CD4-positive, CD25-positive, alpha-beta regulatory T cell (primary cell): ENCODE measurements at places on chromosomes 12 and 14.
A peak's percentile ranks its signal among the peaks of the same experiment; 100 is the strongest.

DNA sequence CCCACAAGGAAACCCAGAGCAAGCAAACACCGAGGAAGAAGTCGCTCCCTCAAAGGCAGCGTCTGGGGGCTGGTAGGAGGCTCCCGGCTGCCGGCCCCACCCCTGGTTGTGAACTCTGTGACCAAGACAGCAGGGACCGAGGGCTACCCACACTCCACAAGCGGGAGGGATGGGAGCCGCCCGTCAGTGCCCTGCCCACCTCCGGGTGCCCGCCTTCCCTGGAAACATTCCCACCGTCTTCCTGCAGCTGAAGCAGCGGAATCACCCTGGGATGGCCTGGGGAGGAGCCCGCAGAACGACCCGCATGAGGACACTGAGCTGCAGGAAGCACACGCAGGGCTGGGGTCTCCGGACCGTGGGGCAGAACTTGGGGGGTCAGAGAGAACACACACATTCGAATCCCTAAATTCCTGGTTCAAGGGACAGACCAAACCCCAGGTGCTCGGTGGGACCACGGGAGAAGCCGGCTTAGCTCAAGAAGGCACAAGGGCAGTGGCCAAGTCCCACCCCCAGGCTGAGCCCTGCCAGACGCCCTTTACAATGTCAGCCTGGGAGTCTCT lies 33.5 kb upstream of the C14orf180 start:
- H3K27me3 ChIP-seq: peaks cover 5% of the 10 kb centered on the region
- H3K36me3 ChIP-seq: no peaks in the 10 kb centered on the region
- no peak for DNase-seq
- no peak overlapping the region for H3K27ac ChIP-seq
- H3K4me3 ChIP-seq: no peak overlapping the region

GRCh38 chr14:68250927-68251768 lies 431.6 kb downstream of the RAD51B start:
- no peak for DNase-seq
- H3K4me1 ChIP-seq: peaks cover 10% of the 10 kb centered on the region
- no peaks in the 10 kb centered on the region for H3K27me3 ChIP-seq

DNA sequence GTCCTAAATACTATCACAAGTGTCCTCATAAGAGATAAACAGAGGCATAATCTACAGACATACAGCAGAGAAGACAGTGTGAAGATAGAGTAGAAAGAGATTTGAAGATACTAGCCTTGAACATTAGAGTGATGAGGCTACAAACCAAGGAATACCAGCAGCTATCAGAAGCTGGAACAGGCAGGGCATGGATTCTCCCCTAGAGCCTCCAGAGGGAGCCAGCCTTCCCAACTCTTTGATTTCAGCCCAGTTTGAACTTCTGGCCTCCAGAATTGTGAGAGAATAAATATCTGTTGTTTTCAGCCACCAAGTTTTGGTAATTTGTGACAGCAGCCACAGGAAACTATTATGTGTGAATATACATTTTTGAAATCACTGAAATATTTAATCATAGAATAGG lies 47.2 kb downstream of the CCDC91 start:
- H3K36me3 ChIP-seq: no peaks in the 10 kb centered on the region
- H3K4me3 ChIP-seq: no peak overlapping the region
- no peak overlapping the region for H3K27ac ChIP-seq

DNA sequence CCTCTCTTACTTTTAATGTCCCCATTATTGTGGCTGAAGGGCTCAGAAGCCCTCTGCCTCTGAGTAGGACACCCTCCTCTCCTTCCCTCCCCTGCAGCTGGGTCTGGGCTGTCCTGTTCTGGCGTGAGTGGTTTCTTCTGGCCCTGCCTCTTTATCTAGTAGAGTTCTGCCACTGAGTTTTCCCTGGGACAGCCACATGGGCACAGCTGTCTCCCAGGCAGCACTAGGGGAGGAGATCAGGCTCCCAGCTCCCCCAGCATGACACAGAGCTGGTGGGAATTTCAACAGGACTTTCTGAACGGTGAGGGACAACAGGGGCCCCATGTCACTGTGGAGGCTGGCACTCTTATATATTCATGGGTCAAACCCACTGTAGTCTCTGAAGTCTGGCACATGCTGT lies 21.4 kb downstream of the TMEM132C start:
- no peaks in the 10 kb centered on the region for H3K36me3 ChIP-seq
- H3K4me3 ChIP-seq: no peak overlapping the region
- H3K27me3 ChIP-seq: no peaks in the 10 kb centered on the region
- DNase-seq: no peak
- no peaks in the 10 kb centered on the region for H3K4me1 ChIP-seq
- no peak overlapping the region for H3K27ac ChIP-seq

DNA sequence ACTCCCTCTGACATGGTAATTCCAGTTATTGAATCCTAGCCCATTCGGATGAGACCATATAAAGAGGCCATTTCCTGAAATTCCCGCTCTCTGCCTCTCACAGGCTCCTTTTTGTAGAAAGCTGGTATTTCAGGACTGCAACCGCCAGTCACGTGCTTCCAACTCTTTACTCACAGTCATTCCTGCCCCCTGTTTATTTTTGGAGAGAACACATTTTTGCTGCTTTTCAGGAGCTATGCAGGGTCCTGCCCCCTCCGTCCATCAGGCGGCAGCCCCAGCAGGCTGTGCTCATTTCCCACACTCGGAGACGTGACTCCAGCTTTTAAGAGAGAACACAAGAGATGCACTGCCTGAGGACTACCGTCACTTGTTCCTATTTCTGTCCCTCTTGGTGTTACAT lies 26.8 kb downstream of the IFT43 start:
- H3K27ac ChIP-seq: no peak overlapping the region
- no peak overlapping the region for H3K4me3 ChIP-seq
- H3K4me1 ChIP-seq: no peaks in the 10 kb centered on the region
- DNase-seq: no peak

DNA sequence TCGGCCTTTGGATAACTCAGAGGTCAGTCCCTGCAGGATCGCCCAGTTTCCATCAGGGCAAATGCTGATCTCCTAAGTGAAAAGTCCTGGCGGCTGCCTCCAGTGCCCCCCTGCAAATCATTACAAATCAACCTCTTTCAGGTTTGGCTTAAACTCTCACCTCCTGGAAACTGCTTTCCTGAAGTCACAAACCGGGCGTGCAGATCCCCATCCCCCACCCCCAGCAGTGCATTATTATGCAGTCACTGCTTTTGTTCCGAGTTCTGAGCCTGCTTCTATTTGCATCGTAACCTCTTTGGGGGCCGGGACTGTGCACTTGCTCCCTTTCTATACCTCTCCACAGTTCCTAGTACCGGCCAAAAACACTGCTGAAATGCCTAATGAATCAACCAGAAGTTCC lies at the start of gene USP44:
TSS of gene USP44 (minus strand) at position 172 of the 400 bp plus-strand sequence. CDS start 17,220 bp downstream, outside the sequence.
- peaks cover 18% of the 10 kb centered on the region for H3K4me1 ChIP-seq
- no peak for DNase-seq
- H3K27me3 ChIP-seq: peaks cover 10% of the 10 kb centered on the region
- H3K36me3 ChIP-seq: no peaks in the 10 kb centered on the region
- peak within 1 kb of the TSS; percentile 11 for H3K4me3 ChIP-seq
- H3K27ac ChIP-seq: no peak within 1 kb of the TSS

DNA sequence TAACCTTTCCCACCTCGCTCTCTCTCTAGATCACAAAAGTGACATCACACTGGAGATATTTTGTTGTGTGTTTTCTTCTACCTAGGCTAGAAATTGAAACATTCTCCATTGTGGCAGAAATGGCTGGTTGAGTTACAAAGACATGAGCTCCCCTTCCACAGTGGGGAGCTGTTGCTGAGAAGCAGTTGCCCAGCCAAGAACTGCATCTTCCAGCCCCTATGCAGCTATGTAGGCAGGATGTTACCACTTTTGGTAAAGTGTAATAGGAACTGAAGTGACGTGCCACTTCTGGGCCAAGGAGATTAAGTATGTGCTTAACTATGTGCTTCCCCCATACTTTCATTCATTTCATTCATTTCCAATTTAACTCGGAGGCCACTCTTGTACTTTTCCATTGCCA lies 138.7 kb upstream of the E2F7 start:
- H3K4me3 ChIP-seq: no peak overlapping the region
- H3K27ac ChIP-seq: no peak overlapping the region
- DNase-seq: no peak
- H3K27me3 ChIP-seq: no peaks in the 10 kb centered on the region
- no peaks in the 10 kb centered on the region for H3K4me1 ChIP-seq
- no peaks in the 10 kb centered on the region for H3K36me3 ChIP-seq

DNA sequence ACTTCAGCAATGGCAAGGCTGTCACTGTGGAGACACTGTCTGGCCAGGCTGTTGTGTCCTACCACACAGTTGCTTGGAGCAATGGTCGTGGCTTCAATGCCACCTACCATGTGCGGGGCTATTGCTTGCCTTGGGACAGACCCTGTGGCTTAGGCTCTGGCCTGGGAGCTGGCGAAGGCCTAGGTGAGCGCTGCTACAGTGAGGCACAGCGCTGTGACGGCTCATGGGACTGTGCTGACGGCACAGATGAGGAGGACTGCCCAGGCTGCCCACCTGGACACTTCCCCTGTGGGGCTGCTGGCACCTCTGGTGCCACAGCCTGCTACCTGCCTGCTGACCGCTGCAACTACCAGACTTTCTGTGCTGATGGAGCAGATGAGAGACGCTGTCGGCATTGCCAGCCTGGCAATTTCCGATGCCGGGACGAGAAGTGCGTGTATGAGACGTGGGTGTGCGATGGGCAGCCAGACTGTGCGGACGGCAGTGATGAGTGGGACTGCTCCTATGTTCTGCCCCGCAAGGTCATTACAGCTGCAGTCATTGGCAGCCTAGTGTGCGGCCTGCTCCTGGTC lies 4.3 kb downstream of the LRP10 start:
- no peaks in the 10 kb centered on the region for H3K27me3 ChIP-seq
- H3K4me1 ChIP-seq: peaks cover 38% of the 10 kb centered on the region
- no peak overlapping the region for H3K4me3 ChIP-seq
- H3K27ac ChIP-seq: no peak overlapping the region
- peaks cover 65% of the 10 kb centered on the region for H3K36me3 ChIP-seq

GRCh38 chr12:69906411-69907216 lies 81.6 kb downstream of the MYRFL start:
- no peak for DNase-seq
- no peak overlapping the region for H3K4me3 ChIP-seq
- H3K27ac ChIP-seq: no peak overlapping the region
